Hippocampal formation (tissue), 2 donors: ENCODE measurements at places on chromosomes 7 and 10.

GRCh38 chr7:132030883-132031282 lies 474.5 kb upstream of the PODXL start:
- no peak for DNase-seq

DNA sequence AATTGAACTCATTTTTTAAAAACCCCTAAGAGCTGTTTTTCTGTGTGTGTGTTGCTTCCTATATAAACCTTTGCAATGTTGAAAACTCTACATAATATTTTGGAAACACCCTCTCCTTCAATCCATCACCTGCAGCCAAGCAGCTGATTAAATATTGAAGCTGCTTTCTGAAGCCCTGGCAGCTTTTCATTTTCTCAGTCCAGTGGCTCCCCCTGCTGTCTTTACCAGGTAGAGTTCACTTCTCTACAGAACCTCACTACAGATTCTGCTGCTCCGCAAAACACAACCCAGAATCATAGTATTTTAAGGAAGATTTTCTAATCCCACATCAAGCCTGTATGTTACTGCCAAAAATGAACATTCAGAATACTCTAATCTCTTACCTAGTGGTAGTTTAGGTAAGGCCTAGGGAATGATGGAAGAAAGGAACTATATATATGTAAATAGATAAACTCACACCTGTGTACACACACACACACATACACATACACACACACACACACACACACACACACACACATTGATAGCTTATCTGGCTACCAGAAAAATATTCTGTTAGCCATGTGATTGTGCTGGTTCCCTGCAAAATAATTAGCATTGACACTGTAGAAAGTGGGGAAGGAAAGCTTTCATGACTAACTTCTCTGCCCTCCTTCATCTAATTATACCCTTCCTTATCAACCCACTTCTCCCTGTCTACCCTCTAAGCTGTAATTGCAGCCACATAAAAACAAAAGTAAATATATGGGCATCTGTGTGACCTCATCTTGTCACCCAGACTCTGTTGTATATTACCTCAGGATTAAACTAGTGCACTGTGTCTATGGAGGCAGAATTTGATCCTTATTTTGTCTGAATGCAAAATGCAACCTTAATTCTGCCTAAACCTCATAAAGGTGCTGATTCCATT lies 229.5 kb upstream of the FZD1 start:
- no peak for DNase-seq

DNA sequence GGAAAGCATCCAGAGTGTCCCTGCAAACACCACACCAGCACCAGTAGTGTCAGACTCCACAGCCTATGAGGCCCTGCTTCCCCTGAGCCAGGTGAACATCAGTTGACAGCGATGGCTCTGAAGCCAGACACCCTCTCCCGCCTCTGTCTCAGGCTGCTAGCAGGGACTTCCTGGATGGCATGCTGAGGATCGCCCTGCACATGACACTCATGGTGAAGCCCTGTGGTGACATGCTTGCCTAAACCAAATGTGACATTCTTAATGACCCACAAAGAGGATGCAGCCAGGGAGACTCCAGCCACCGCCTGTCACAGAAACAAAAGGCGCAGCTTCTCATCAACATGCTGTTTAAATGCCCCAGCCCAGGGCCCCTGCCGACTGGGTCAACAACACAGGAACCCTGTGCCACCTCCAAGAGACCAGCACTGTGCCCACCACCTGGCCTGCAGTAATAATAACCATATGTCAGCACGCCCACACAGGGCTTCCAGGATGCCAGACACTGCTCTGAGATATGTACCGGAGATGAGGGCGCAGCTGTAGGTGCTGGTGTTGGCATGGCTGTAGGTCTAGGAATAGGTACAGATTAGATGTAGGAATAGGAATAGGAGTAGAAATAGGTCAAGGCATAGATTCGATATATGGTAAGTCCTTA lies 81.3 kb downstream of the GRID1 start:
- no peak for DNase-seq

DNA sequence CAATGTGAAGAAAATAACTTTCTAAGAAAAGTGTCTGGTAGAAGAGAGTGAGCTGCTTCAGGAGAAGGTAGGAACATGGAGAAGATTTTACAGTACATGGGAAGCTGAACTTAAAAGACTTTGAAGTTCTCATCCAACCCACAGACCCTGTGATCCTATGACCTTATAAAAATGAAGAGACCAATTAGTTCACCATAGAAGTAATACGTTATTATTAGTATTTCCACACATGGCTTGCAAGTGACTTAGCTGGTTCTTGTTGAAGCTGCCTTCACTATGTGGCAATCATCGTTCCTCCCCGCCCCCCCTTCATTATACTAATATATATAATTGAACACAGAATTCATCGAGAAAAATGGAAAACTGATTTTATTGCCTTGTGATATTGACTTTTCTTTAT lies 129.1 kb downstream of the SND1 start:
- no peak for DNase-seq

DNA sequence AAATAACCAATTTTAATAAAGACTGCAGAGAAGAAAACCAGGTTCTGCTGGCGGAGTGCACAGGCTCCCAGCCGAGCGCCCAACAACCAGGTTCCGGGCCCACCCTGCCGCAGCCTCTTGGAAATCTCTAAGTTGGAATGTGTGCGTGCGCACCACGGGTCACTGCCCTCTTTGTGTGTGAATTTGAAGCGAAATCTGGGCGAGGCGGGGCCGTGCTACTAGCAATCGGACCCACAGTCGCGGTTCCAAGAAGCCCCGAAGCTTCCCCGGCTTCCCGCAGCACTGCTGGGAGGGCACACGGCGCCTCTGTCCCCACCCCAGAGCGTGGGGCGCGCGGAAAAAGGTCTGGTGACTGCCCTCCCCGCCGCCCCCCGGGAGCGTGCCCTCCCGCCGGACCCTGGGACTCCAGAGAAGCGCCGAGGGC lies 666 bp upstream of the MAP3K8 start:
- DNase-seq, result no peak

DNA sequence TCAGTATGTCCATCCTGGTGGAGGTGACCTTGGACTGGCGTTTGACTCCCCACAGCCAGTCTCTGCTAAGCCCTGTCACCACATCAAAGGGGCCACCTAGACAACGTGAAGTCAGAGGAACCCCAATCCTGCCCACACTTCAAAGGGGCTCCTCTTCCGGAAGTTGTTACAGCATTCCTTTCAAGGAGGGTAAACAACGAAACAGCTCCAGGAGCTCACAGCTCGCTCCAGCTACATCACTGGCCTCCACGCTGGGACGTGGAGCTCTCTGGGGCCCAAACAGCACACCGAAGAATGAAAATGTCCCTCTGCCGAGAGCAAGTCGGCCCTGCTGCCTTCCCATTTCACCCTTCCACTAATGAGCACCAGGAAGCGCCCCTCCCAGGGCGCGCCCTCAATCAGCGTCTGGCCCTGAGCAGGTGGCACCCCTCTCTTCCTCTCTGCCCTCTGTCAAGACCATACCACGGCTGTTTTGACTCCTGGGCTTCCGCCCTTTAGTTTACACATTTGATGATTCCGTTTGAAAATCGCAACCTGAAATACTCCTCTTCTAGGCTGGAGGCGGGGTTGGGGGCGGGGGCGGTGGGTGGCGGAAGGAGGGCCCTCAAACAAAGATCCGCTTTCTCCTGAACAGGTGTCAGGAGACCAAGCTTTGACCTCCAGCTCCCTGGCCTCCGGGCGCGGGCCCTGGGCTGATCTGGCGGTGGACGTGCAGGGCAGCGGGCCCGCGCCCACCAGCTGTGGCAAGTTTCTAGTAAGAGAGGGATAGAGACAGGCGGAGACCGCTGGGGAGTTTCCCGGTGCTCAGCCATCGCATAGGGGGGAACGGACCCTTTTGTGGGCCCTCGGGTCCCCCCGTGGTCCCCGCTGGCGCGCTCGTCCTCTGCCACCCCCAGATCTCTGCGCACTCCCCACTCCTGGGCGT lies 53.1 kb upstream of the KDM7A start:
- DNase-seq, result no peak

GRCh38 chr7:70712942-70713341 lies 419.0 kb upstream of the GALNT17 start:
- no peak for DNase-seq

DNA sequence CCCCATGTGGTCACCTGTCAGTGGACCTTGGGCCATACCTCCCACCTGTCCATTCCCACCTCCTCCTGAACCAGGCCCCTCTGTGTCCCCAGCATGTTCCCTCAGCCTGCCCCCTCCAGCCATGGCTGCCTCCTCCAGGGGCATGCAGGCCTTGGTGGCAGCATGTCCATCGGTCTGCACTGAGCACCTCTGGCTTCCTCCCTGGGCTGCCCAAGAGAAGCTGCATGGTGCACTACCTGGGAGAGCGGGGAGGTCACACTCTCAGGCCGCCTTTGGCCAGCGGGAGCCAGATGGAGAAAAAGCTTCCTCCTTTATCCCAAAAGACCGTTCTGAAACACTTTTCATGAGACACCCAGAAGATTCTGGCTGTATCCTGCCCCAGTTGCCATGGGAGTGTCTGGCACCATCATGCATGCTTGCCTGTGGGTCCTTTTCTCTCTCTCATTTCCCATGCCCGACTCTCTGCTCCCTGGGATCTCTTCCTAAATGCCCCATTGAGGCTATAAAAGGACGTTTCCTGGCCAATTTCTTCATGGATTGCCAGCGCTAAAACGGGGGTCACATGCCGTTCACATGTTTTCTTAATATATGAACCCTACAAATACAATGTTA lies 45.5 kb upstream of the MGMT start:
- DNase-seq, result no peak

DNA sequence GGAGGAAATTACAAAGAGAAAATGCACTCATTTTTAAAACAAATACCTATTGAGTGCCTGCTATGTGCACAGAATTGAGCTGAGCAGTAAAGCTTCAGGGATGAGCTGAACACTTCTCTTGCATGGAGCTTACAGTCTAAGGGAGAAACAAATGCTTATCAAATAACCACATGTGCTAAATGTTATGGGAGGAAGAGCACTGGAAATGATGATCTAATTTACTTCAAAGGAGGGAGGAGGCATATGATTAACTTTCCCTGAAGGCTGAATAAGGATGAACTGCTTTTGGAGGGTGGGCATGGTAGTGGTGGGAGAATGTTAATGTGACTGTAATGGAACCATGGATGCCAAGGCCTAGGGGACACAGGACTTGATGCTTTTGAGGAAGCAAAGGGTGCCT lies 168.2 kb downstream of the POU6F2 start:
- no peak for DNase-seq

DNA sequence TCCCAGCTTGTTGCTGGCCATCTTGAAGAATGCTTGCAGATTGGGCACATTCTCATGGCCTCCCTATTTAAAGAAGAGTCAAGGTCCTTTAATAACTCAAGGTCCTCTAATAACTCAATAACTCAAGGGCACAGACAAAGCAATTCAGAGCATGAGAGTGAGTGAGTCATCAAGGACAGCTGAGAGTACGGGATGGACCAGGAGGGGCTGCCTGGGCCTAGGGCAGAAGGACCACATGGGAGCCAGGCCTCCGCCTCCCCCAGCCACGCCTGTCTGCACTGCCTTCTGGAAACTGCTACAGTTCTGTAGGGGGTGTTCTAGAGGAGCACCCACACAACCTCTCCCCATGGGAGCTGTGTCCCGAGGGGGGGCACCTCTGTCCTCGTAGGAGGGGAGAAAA lies 48.9 kb downstream of the ZNF503 start:
- DNase-seq, result no peak

- DNase-seq, result no peak
Measured at GRCh38 chr7:44267719-44268421, 57.5 kb downstream of the CAMK2B start.

DNA sequence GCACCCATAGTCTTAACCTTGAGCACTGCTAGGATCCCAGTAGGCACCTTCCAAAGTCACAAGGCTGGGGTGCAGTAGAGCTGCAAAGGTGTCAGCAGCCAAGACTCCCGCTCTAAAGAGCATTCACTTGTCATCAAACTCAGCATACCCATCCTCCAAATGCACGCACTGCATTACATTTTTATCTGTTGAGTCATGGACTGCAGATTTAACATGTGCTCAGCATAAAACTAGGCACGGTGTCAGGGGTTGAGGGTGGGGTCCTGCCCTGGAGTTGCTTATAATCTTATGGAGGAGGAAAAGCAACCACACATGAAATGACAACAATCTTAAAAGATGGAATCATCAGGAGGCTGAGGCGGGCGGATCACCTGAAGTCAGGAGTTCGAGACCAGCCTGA lies 102.6 kb downstream of the PARP12 start:
- DNase-seq, result no peak

DNA sequence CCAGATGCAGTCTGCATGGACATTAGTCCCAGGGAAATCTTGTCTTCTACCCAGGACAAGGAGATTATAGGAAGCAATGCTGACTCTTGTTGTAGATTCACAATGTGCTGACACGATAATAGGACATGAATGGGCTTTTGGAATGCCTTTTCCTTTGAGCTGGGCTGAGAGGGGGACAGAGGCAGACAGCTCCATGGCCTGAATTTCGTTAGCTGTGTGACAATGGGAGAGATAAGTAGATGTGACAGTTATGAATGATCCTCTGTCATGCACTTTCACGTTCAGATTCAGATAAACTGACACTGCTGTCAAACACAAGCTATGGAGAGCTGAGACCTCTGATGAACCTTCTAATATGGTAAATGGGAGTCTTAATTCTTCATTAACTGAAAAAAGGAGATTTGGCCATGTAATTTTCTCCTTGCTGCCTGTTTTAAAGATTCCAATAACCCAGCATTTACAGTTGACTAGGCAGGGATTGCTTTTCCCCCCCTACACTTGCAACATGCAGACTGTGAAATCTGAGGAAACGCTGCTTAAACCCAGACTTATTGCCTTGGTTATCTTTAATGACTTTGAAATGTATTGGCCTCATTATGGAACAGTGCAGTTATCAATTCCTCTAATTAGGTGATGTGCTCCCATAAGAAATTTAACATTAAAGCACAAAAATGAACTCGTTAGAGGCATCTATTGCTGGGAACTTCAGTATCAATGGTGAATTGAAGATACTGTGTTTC lies 669.3 kb downstream of the AUTS2 start:
- DNase-seq, result no peak

DNA sequence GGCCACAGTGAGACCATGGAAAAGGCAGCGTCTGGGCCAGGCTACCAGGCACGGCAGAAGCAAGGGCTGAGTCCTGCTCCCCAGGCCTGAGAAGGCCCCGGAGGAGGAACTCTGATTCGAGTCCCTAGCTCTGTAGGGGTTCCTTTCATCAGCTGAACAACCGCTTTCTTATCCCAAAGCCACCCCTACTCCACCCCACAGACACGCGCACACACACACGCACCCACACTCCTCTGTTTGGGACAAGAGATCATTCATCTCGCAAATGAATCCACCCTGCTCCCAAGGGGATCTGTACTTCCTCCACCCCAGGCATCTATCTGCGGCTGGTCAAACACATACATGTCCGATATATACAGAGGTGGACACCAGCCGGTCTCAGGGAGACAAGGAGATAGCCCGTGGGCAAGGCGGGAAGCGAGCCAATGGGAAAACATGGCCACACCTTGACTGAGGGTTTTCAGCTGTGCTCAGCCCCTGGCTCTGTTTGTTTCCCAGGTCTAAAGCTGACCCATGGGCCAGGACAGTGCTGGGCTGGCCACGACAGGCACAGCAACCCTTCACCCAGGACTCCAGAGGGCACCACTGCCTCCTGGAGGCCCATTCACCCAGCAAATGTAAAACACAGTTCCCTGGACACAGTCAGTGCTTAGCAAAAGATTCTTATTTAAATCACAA lies 7.3 kb downstream of the ZCCHC24 start:
- DNase-seq, result peak; percentile 66
